Left lobe of liver (tissue), 2 donors: ENCODE measurements at places on chromosomes 11 and 22.

- DNase-seq, result no peak
Measured at GRCh38 chr11:57641011-57641807, 8.5 kb downstream of the YPEL4 start.

DNA sequence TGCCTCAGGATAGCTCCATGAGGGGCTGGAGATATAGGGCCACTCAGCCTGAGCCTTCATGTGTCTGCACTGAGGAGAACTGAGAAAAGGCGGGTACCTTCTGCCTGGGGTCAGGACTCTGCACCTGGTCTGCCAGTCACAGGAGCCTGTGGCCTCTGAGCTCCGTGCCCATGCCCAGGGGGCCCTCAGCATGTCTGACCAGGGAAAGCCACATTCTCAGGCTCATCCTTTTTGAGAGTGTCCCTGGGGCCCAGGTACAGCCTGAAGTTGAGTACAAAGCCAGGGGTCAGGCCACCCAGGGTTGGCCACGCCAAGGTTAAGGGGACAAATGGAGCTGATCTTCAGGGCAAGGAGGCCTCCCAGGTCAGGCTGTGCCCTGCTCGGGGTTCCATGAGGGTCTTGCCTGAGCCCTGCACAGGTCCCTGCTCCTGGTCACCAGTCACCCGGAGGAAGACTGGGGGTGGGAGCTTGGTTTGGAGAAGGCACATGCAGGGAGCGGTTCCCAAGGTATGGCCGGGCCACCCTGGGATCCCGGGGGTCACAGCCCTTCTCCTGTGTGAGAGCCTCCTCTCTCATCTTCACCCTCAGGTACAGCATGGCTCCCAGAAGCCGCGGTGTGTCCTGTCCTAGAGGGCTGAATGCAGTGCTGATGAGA lies 6.0 kb downstream of the DENND6B start:
- no peak for DNase-seq

DNA sequence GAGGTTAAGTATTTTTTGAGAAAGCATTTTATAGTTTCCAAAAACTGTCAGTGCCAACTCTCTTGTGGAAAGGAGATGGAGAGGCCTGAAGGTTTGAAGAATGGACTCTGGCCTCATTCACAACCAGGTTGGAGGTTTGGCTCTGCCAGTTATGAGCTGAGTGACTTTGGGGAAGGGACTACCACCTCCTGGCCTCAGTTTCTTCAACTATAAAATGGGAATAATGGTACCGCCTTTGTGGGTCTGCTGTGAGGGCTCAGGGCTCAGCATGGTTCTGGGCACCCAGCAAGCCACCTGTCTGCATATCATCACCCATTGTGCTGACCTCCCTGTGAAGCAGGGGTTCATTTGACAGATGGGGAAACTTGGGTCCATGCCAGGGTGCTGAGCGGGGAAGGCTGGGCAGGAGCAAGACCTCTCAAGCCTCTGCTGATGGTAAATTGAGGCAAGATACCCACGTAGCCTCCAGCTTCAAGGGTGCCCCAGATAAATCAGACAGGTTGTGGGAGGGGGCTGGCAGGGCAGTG lies 3.5 kb upstream of the LIF start:
- DNase-seq, result no peak

GRCh38 chr11:134155946-134156865 lies 67.6 kb downstream of the NCAPD3 start:
- no peak for DNase-seq

- DNase-seq, result no peak
Measured at GRCh38 chr11:109729761-109730160, 307.8 kb downstream of the C11orf87 start.
